SK-N-DZ (cell line): ENCODE measurements at places on chromosomes 3 and 15.

DNA sequence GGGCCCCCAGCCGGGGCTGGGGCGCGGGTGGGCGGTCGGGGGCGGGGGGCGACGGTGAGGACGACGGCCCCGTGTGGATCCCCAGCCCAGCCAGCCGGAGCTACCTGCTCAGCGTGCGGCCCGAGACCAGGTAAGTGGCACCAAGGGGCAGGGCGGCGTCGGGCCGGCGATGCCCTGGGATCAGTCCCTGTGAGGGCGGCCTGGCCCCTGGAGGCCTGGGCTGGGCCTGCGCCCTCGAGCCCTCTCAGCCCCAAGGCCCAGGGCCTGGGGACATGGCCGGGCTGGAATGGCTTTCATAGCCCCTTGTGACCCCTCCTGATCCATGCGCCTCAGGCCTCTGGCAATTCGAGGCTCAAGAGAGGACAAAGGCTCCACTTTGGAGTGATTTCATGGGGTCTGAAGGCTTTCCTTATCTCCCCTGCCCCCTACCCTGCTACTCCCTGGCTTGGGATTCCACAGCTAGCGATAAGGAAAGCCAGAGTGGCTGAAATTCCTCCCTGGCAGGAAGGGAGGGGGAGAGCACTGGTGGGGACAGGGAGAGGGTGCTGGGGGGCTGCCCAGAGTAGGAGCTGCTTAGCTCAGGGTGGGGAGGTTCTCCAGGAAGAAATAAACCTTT lies 418 bp downstream of the ALPK3 start:
- no peak for DNase-seq

- no peak for DNase-seq
These were observed 45.3 kb downstream of the ZPLD1 start for GRCh38 chr3:102480139-102480538.

DNA sequence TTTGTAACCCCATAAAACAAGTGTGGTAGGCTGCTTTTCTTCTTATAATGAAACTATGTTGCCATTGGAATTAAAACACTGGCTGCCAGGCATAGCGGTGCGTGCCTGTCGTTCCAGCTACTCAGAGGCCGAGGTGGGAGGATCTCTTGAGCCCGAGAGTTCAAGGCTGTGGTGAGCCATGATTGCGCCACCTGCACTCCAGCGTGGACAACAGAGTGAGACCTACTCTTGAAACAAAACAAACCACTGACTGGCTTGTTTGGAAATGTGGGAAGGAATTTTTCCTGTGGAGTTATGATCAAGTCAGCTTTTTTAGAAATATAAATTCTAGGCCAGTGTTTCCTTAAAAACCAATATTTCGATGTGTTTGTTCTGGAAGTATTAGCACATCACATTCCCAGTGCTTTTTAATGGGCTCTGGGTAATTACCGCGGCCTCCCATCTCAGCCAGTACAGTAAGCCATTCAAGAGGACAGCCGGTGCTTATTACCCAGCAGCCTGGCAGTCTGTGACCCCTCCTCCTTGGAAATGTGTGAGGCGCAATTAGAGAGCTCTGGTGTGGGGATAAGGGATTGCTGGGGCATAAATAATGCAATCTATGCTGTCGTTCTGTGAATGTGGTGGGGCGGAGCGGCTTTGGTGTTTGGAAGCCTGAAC lies 58.3 kb upstream of the TRAK1 start:
- peak; percentile 47 for DNase-seq

- no peak for DNase-seq
These were observed 147.9 kb upstream of the THBS1 start for GRCh38 chr15:39432912-39433348.

DNA sequence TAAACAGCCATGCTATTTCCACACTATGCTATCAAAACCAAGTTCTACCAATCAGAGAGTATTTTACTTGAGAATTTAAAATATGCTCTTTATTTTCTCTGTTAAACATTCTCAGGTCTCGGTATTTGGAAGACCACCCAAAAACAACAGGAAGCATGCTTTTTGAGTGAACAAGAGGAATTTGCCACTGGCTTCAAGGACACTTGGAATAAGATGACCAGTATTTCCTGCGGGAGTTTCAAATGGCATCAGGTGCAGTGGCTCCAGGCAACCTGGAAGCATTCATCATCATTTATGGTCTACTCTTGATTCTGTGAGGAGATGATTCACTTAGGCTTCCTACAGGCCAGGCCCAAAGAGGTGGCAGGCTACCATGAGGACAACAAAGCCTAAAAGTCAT lies 305.7 kb upstream of the ATP11B start:
- DNase-seq = no peak

DNA sequence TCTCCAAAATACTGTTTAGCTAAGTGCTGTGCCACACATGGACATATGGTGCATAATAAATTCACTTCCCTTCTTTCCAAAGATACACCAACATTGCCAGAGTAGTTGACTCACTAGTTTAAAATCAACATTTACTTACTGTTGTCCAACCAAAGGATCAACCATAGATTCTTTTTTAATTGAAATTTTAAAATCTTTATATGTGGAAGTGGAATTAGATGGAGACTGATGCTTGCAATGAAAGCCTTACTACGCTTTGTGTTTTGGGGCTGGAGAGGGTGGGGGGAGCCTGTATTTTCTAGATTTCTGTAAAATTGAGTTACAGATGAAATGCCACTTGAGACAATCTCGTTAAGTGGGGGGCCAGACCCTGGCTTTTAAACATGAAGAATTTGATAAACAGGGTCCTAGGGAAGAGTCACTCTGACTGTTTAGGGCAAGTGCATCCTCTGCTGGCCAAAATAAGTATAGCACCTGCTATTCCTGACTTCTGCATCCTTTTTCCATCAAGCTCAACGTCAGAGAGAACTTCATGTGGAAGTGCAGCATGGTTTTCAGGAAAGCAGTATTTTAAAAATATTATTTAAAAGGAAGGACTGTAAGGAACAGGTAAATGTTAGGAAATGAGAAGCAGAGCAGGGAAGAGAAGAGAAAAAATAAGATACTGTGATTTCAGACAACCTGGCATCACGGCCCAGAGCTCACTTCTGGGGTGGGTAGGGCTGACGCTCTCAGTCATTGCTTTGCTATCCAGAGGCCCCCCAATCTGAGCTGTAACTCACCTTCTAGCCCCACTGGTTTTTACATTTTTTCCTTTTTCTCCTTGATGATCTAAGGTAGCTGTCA lies 76.7 kb downstream of the BOC start:
- DNase-seq = peak; percentile 80

- no peak for DNase-seq
These were observed 311.1 kb upstream of the THBS1 start for GRCh38 chr15:39269821-39270220.

DNA sequence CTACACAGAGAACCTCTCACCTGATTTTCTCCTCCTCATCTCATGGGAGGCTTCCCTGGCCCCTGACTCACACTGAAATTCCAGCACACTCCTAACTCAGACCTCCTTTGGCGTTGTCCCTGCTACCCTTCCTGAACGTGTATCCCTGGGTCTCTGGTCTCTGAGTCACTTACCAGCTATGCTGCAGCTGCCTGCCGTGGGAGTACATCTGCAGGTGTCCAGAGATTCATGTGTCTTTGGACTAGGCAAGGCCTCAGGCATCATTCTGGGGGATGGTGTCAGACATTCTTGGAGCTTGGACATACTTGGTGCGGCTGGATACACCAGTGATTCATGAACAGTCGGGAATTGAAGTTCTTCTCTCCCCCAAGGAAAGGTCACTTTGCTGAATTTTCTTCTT lies 148.8 kb upstream of the TRIM42 start:
- DNase-seq = no peak
